Endodermal cell (in vitro differentiated cells): ENCODE measurements at places on chromosomes 5 and 9. TPM values are rescaled to one million over a fixed set of nuclear protein-coding genes. Genes with fewer than 3 reads are reported as not detected.

Gene FOXD4
- 0.26 and 0.47 TPM in 2 replicates for total RNA-seq

Gene LCN15
- 0.47 and 0.51 TPM in 2 replicates for total RNA-seq

Gene CYFIP2
- total RNA-seq: 27.4 and 29.3 TPM in 2 replicates

Gene C9orf50
- not detected in 2 replicates for total RNA-seq

Gene FRMD3
- 0.27 to 0.66 TPM (median 0.35 TPM) in 3 replicates for total RNA-seq

Gene CNTNAP3
- total RNA-seq: 2.6 and 3.6 TPM in 2 replicates

Gene ESM1
- total RNA-seq: not detected in 2 replicates

Gene HMGCS1
- total RNA-seq: 176 and 190 TPM in 2 replicates

Gene TPM2
- total RNA-seq: 220 to 251 TPM (median 227 TPM) in 3 replicates

Gene LAMC3
- 39.5 and 41.2 TPM in 2 replicates for total RNA-seq

Gene F2R
- 21.3 and 28.5 TPM in 2 replicates for total RNA-seq

Gene IL3
- not detected in 3 replicates for total RNA-seq

Gene TAF11L5
- not detected in 3 replicates for total RNA-seq

Gene MYORG
- total RNA-seq: 35.7 to 58.8 TPM (median 56.7 TPM) in 3 replicates

Gene DND1
- total RNA-seq: 0.28 to 1.1 TPM (median 0.29 TPM) in 3 replicates

Gene PLAC8L1
- total RNA-seq: 1.00 TPM in 1 of 3 replicates, not detected in the others

Gene TCF7
- total RNA-seq: 6.4 to 16.9 TPM (median 14.9 TPM) in 3 replicates
